Cortex of kidney (tissue), 1 donor: ENCODE measurements at places on chromosomes 6 and 20.

- DNase-seq: no peak
Observed at GRCh38 chr6:45543298-45544235, 165.8 kb upstream of the SUPT3H start.

- DNase-seq: no peak
Observed at GRCh38 chr6:40146902-40147301, 212.6 kb upstream of the MOCS1 start.

GRCh38 chr6:137734875-137735182 is 132.2 kb upstream of the TNFAIP3 start:
- no peak for DNase-seq

GRCh38 chr20:4567170-4567569 is 154.5 kb upstream of the PRND start:
- DNase-seq: no peak
